Stimulated activated CD8-positive, alpha-beta memory T cell treated with anti-CD3 and anti-CD28 coated beads, Interleukin-7, amount 100 ng/mL, for 48 hours (primary cell): ENCODE measurements at places on chromosomes 7 and 10.

GRCh38 chr7:157009170-157009777 lies 1.2 kb downstream of the MNX1 start:
- DNase-seq: no peak

DNA sequence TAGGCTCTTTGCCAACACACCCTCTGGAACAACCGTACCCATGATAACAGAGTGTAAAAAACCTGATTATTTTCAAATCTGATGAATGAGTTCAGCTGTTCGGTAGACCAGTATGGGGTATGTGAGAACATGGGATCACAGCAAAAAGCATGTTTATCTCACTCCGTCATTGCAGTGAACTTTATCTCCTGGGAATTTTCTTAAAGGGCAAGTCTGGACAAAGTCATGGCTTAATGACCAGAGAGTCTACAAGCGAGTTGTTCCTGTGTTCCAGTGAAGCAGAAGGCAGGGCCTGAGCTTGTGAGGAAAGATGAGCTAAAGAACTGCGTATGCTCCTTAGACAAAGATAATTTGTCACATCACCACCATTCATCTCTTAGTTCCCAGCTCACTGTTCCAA lies 219.7 kb downstream of the TRIL start:
- no peak for DNase-seq

GRCh38 chr10:86586516-86586915 lies 64.9 kb upstream of the WAPL start:
- no peak for DNase-seq

- no peak for DNase-seq
These were observed 107.9 kb downstream of the POU6F2 start for GRCh38 chr7:39085590-39086049.

DNA sequence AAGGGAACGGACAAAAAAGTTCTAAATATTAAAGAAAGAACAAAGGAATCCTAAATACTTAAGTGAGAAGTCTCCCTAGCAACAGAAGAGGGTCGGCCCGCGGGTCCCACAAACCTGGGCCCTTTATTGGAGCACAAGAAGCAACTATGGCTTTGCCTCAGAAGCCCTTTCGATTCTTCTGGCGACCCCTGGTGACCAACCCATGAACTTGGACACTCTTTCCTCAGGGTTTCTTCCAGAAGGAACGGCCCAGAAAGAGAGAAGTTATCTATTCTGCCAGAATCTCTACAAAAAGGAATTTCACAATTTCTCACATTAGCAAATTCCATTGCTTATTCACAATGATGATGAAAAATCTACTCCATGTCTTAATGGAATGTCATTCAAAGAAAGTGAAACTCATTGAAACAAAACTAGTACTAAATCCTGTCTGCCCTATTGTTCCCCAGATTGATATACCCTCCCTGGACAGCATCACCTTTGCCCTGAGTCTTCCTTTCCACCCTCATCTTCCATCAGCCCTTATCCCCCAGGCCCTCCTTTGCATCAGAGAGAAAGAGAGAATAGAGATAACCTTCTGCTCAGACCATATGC lies 43.7 kb downstream of the CPVL start:
- DNase-seq: no peak

DNA sequence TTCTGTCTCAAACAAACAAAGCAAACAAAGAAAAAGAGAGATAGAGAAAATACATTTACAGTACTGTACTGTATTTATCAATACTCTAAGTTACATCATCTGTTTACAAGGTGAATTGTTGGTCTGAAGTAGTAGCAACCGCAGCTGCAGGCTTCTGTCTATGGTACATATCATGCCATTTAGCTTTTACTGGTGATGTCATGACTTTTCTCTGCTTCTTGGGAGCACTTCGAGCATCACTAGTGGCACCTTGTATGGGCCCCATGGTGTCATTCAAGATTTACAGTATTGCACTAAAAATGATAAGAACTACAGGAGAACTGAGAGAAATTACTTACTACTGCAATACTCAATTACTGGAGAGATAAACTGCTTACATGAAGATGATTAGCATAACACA lies 826.9 kb downstream of the CNTNAP2 start:
- no peak for DNase-seq

- no peak for DNase-seq
These were observed 295.0 kb upstream of the IGFBP3 start for GRCh38 chr7:46215987-46216567.

GRCh38 chr10:125050383-125050782 lies 108.5 kb downstream of the ZRANB1 start:
- DNase-seq: no peak

- no peak for DNase-seq
These were observed 66.4 kb downstream of the TAC1 start for GRCh38 chr7:97798046-97799019.

GRCh38 chr10:124829447-124830115 lies 28.0 kb downstream of the ABRAXAS2 start:
- DNase-seq: no peak
